Epithelial cell of proximal tubule (primary cell): ENCODE measurements at places on chromosomes 6 and 20.

DNA sequence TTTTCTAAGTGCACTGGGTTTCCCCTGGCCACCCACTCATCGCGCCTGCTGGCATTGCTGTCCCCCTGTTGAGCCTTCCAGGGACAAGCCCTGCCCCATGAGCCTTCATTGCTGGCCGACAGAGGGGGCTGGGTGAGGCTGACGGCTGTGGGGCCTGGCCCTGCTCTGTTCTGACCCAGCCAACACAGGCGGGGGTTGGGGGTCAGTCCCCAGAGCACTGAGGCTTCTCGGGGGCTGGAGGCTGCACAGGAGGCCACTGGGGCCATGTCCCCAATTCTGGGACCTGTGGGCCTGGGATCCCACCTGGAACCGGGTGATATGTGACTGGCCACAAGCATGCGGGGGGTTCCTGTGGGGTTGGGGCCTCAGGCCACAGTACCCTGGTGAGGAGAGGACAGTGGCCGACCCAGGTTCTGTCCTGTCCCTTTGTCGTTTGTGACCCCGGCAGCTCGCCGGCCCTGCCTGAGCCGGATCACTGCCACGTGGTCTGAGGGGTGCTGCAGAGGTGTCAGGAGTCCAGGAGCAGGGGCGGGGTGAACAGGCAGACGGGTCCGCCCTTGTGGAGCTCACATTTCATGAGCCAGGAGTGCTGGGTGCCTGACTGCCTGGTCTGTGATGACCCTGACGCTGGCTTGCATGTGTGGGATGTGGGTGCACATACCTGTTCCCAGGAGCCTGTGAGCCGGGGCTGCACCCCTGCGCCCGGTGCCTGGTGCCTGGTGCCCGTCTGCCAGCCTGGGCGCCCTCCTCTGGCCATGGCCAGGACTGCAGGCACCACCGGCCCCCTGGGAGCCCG lies 2.1 kb upstream of the COL20A1 start:
- DNase-seq = no peak

DNA sequence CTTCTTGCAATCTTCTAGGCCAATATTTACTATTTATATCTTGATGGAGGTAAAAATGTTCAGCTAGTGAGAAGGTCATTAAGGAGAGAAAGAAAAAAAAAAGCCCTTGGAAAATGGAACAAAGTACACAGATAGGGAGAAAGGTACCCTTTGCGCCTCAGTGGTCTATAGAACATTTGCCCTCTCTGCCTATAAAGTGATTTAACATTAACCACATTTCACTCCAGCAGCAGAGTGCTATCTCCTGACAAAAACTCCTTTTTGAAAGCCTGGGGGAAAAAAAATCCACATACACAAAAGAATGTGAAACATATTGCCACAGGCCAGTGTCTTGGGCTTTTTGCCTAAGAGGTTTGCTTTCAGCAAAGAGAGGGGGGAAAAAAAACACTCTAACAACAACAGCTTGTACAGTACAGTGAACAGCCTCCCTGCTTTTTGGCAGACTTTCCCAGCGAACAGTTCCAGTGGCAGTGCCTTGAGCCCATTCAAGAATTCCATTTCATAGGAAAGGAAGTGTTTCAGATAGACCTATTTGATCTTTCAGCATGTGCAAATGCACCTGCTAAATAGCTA lies 695 bp downstream of the ARHGAP18 start:
- no peak for DNase-seq

- no peak for DNase-seq
Measured at GRCh38 chr6:119871520-119871919, 522.0 kb upstream of the MAN1A1 start.

- no peak for DNase-seq
Measured at GRCh38 chr6:36686668-36687513, 8.4 kb downstream of the CDKN1A start.

DNA sequence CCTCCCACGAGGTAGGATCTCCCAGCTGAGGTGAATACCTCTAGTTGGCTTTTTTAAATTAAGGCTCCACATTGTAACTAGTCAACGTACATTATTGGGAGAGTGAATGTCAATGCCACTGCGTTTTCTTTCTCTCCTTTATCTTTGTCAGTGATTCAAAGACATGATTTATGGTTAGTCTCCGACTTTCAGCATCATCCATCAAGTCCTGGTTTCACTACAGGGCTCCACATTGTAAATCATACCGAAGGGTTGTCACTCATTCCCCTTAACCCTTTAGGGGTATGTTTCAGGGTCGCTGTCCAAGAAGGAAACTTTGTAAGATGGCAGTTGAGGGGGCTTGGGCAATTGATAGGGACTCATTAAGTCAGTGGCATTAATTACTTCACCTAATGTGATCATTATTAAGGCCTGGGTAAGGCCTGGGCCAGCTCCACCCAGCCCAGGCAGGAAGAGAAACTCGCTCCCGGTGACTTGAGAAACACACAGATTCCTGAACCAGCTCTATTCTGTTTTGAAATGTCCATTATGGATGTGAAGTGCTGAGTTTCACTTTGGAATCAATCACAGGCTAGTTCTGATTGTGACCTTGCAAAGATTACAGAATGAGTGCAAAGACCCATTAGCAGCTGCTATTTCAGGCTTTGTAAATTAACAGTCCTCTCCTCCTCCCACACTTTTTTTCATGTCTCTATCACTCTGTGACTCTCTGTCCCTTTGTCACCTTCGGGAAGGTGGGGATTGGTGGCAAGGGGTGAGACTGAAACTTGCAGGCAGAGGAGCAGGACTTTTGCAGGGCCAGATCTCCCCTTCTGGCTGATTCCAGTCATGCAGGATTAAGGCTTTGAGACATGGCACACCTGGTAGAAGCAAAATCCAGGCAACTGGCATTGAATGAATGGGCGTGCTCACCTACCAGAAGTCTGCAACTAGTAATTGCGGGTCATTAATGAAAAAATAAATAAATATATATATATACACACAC lies 222.4 kb downstream of the TSHZ2 start:
- no peak for DNase-seq

- no peak for DNase-seq
Measured at GRCh38 chr6:15544321-15544900, 118.4 kb downstream of the DTNBP1 start.

DNA sequence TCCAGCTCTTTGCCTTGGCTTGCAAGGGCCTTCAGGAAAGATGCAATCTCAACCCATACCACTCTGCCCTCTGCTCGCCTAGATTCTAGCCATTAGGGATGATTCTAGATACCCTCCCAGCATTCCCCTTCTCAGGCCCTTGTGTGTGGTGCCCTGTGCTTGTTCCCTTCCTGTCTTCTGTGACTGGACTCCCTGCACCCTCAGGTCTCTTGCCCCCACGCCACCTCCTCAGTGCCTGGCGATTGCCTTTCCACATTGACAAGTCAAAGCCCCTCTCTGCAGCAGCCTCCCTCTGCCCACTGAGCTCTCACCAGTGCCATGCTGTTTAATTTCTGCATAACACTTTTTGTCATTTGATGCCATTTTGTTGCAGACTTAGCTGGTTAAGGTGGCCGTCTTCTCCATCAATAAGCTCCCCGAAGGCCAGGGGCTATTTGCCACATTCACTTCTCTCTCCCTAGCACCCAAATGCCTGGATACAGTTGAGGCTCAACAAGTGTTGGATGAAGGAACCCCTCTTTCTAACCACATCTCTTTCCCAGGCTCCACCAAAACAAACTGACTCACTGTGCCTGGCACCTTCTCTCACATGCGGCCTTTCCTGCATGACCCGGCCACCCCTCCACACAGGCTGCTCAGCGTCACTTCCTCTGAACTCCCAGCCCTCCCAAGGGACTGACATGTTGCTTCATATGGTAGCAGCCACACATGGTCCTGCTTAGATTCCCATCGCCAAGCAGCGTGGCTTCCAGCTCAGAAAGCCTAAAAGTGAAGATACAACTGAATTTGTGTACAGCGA lies 4.6 kb upstream of the TXNDC5 start:
- DNase-seq = no peak

GRCh38 chr6:1908784-1909183 lies 299.1 kb downstream of the FOXC1 start:
- DNase-seq = no peak

GRCh38 chr6:158591134-158591809 lies 31.4 kb downstream of the TMEM181 start:
- DNase-seq = no peak

DNA sequence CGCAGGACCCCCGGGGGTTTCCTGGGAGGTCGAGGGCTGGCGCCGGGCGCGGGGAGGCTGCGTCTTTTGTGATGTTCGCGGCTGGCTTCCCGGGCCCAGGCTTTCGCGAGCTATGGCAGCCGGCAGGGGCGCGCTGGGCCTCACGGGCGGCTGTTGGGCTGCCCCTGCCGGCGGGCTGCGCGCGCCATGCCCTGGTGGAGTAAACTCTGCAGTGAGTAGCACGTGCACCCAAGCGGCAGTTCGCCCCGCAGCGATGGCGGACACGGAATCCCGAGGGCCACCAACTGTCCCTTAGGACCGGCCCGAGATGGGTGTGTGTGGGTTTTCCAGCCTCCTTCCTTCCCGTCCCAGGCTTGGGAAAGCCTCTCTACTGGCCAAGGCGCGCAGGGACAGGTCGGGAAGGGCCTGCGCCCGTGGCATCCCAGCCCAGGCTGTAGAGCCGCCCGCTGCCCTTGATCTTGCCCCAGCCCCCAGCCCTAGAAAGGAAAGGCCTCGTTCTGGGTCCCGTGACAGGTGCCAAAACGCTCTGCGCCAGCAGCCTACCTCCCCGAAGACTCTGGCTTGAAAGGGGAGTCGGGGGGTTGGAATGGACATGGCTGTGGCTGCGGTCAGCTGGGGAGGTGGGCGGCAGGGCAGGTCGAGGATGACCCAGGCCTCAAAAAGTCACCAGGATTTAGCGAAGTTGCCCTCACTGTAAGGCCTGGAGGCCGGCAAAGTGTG lies 49.7 kb downstream of the ZBTB2 start:
- DNase-seq = no peak
